NCI-H2171 (cell line): ENCODE measurements at places on chromosomes 7 and 10.
A peak's percentile ranks its signal among the peaks of the same experiment; 100 is the strongest.

GRCh38 chr10:75191821-75192568, 18.6 kb upstream of the VDAC2 start:
- no peak for DNase-seq

DNA sequence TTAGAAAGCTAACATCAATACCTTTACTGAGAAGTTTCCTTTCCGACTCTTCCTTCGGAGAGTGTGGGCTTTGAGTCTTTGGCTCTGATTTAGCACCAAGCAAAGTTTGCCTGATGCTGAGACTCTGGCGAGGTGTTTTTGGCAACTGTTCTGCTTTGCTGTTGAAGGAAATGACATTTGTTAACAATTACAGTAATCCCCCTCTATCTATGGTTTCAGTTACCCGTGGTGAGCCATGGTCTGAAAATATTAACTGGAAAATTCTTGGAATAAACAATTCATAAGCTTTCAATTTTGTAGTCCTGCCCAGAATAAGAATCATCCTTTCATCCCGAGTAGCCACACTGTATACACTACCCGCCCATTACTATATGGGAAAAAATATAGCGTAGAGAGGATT, 126.3 kb downstream of the ARHGAP21 start:
- no peak for DNase-seq

DNA sequence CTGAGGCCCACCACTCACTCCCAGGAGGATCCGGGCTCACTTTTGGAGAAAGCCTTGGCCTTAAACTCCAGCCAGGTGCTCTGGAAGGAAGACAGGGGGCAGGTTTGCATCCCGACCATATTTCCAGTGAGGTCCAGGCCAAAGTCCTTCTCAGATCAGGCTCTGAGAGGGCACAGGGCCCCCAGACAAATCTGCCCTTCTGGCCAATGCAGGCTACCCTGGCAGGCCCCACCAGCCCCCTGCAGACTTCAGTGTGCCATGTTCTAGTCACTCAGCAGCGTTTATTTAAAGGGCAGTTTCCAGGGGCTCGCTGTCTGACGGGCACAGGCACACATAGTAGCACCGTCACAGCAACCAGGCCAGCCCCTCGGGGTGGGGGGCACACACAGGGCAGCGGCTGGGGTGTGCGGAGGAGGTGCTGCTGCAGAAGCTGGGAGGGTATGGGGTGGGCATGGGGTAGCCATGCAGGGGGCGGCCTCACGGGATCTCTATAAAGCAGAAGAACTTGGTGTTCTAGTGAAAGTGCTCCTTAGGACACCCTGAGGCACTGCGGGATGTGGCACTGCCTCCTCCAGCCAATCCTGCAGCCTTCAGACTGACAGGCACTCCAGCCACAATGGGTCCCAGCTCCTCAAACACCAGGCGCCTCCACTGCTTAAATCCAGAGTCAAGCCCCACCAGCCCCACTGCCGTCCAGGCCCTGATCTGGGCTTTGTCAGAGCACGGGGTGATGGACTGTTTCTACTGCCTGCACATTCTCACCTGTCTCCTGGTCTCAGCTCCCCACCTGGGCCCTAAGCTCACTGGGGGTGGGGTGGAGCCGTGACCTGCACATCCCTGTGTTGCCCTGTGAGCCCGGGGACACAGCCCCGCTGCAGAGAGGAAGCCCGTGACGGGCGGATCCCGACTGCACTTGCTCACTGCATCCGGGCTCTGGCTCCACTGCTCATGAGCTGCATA, 9.6 kb upstream of the PYROXD2 start:
- DNase-seq: no peak

- DNase-seq: no peak
These were observed 24.5 kb downstream of the UNCX start for GRCh38 chr7:1257221-1257620.

GRCh38 chr10:21172542-21172929, 275.4 kb upstream of the NEBL start:
- DNase-seq: no peak

GRCh38 chr10:97640868-97641811, 669 bp downstream of the PI4K2A start:
- no peak for DNase-seq

GRCh38 chr10:62386356-62387320, 12.5 kb downstream of the ZNF365 start:
- DNase-seq: no peak

DNA sequence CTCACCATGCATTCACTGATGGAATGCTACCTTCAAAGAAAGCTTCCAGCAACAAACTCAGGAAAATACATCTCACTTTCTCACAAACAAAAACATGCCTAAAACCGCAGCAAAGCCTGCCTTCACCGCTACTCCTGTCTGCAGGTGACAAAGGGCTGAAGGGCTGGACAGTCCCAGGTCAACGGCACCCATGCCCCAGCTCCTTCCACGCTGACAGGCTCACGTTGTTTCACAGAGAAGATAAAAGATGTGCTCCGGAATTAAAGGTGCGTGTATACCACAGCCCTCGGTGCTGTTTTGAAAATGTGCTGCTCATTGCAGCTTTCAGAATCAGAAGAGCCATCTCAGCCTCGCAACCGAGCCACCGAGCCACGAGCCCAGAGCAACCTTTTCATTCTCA, 445.0 kb downstream of the PTPRN2 start:
- no peak for DNase-seq

DNA sequence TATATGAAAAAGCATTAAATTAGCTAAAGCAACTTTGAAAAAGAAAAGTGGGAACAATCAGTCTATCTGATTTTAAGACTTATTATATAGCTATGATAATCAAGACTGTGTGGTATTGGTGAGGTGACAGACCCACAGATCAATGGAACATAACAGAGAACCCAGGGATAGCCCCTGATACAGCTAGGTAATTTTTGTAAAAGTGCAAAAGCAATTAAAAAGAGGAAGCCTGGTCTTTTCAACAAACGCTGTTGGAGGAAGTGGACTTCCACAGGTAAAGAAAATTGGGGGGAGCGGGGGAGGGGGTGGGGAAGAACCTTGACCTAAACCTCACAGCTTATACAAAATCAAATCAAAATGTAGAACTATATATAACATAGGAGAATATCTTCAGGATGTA, 45.4 kb downstream of the GNA12 start:
- no peak for DNase-seq

DNA sequence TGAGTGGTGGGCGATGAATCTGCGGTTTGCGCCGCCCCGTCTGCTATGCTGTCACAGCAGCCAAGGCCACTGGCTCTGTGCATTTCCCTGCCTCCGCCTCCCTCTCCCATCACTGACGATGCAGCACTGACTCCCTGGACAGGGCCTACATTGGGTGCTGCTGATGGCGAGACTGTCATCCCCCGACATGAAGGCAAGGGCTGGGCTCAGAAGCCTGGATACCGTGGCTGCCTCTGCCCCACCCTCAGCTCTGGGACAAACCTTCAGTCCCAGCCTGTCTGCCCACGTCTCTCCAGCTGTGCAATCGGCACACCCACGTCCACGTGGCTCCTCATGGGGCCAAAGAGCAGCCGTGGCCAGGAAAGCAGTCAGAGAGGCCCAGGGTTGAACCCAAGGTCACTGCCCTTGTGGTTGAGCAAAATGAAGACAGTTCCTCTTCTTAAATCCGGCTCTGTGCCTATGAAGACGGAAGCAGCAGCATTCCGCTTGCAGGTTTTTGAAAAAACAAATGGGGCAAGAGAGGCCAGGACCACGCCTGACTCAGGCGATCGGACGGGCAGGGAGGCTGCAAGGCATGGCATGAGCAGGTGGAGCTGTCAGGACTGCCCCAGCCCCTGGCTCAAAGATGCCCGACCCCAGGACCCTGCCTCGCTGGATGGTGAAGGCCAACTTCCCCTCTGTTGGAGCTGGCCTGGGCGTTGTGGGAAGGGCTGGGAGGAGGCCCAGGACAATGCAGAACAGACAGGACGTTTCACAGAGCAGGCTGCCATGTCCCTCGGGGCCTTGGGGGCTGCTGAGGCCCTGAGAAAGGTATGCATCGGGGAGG, 517.5 kb downstream of the DNAJB6 start:
- no peak for DNase-seq

DNA sequence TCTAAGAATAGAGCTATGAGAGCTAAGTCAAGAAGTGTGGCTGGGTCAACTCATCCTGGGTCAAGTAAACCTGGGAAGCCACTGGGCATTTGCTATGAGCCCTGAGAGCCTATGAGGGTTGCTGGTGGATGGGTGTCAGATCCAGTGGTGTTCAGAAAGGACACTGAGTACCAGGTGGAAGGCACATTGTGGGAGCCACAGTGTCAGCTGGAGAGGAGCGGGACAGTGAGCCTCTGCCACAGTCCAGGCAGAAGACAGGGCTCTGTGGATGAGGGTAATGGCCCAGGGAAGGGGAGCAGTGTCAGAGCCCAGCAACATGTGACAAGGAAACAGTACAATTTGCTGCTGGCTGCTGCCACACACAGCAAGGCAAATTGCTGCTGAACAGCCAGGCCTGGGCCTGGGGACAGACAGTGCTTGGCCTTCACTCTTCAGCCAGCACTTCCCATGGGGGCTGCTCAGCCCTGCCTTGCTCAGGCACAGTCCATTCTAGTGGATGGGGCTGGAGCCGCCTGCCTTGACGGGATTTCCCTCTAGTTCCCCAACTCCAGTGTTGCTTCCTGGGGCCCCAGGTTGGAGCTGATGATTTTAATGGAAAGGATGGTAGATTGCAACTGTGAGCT, 90.9 kb upstream of the CHST15 start:
- DNase-seq: no peak

DNA sequence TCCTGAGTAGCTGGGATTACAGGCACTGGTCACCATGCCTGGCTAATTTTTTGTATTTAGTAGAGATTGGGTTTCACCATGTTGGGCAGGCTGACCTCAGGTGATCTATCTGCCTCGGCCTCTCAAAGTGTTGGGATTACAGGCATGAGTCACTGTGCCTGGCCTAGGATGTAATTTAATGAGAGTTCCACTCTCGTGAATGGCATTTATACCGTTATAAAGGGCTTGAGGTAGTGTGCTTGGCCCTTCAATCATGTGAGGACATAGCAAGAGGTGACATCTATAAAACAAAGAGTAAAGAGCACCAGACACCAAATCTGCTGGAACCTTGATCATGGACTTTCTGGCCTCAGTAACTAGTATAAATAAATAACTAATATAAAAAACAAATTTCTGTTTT, 93.5 kb upstream of the PPP1R9A start:
- DNase-seq: no peak

- DNase-seq: no peak
These were observed 84.7 kb downstream of the ARL5B start for GRCh38 chr10:18743926-18744325.

GRCh38 chr7:83452256-83452655, 196.7 kb downstream of the SEMA3E start:
- DNase-seq: peak; percentile 90

- DNase-seq: no peak
These were observed 102.5 kb downstream of the CYTH3 start for GRCh38 chr7:6169805-6170520.

DNA sequence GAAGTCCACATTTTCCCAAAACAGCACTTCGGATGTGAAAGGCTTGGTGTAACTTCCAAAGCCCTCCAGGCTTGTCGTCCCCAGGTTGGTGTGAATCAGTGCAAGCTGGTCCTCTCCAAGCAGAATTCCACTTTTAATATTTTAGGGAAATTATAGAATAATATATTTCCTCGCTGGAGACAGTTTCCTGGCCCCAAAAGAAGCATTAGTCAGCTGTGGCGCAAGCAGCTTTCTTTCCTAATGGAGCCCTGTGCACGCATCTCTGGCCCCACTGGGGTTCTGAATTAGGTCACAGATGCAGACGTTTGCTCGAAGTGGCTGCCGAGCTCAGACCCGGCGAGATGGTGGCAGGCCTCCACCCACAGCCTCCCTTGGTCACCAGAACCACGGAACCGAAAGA, 33.3 kb upstream of the MNX1 start:
- no peak for DNase-seq

GRCh38 chr7:103297837-103298179, 573 bp downstream of the PMPCB start:
- DNase-seq: no peak

GRCh38 chr10:95835149-95835860, 72.5 kb upstream of the CC2D2B start:
- no peak for DNase-seq

DNA sequence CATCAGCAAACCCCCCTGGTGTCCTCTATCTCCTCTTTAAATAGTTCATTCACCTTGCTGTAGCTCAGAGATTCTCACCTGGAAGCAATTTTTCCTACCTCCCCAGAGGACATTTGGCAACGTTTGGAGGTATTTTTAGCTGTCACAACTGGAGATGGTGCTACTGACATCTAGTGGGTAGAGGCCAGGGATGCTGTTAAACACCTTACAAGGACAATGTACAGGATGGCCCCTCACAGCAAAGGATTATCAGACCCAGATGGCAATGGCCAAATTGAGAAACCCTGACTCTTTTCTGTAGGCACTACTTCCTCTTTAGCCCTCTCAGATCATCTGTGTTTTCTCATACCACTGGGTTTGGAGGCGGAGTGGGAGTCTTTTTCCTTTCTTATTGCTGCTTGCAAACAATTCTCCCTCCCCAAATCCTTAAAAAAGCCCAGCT, 13.2 kb upstream of the TRA2A start:
- DNase-seq: no peak

DNA sequence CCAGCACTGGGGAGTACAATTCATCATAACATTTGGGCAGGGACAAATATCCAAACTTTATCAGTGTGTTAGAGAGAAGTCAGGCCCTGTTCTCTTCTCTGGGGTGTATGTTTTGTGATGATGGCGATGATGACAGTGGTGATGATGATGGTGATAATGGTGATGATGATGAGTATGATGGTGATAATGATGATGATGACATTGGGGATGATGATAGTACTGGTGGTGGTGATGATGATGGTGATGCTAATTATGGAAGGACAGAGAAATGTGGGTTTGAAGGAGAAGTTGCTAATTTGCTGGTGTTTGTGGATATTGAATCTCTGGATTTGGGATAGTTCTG, 64.0 kb downstream of the CAMK1D start:
- DNase-seq: no peak

DNA sequence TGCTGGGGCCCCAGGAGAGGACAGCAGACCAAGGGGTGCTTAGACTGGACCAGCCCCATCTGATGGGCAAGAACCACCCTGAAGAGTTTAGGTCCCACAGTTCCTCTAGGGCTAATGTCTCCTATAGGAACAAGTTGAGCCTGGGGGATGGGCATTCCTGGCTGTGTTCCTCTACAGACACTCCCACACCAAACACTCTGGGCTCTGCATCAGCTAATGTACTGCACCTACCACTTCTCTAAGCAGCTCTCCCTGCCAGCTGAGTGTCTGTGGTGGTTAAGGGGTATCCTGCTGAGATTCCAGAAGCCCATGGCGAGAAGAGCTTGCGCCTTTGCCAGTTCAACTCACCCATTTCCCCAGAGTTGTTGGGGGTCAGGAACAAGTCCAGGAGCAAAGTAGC, 284.1 kb upstream of the CSTF2T start:
- DNase-seq: no peak

DNA sequence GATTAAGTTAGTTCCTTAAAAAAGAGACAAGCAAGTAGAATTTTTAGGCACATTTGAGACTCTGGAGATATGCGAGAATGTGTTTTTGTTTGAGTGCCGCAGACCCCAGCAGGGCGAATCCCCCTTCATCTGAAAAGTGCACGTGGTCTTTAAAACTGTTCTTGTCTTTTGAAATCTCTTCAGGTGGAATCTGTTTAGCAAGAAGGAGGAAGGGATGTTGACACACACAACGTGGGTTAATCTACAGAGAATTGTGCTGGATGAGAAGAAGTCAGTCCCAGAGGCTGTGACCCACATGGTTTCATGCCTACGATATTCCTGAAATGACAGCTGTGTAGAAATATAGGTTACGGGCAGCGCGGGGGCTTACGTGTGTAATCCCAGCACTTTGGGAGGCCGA, 27.1 kb upstream of the ZFAND2A start:
- DNase-seq: no peak
